ENCODE measurements at places on chromosomes 3 and 15.

- no peak for DNase-seq
Measured at GRCh38 chr3:155356594-155357370, 63.3 kb upstream of the STRIT1 start.

- no peak for DNase-seq
Measured at GRCh38 chr15:101121511-101122090, 130.2 kb downstream of the CHSY1 start.

GRCh38 chr3:33936921-33937525 lies 138.6 kb downstream of the PDCD6IP start:
- DNase-seq: peak; percentile 72

- peak; percentile 82 for DNase-seq
Measured at GRCh38 chr3:58608648-58609047, 31.5 kb upstream of the FAM107A start.

GRCh38 chr3:150237490-150237889 lies 170.6 kb upstream of the TSC22D2 start:
- DNase-seq: no peak

- DNase-seq: peak; percentile 23
Measured at GRCh38 chr3:12897381-12898289, 56.3 kb upstream of the RPL32 start.

DNA sequence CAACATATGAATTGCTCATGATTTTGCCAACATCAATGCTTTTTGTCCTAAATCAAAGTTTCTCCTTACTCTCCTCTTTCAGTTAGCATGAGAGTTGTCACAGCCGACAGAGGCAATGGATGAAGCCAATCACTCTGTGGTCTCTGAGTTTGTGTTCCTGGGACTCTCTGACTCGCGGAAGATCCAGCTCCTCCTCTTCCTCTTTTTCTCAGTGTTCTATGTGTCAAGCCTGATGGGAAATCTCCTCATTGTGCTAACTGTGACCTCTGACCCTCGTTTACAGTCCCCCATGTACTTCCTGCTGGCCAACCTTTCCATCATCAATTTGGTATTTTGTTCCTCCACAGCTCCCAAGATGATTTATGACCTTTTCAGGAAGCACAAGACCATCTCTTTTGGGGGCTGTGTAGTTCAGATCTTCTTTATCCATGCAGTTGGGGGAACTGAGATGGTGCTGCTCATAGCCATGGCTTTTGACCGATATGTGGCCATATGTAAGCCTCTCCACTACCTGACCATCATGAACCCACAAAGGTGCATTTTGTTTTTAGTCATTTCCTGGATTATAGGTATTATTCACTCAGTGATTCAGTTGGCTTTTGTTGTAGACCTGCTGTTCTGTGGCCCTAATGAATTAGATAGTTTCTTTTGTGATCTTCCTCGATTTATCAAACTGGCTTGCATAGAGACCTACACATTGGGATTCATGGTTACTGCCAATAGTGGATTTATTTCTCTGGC lies 2.5 kb downstream of the OR4F6 start:
- no peak for DNase-seq

DNA sequence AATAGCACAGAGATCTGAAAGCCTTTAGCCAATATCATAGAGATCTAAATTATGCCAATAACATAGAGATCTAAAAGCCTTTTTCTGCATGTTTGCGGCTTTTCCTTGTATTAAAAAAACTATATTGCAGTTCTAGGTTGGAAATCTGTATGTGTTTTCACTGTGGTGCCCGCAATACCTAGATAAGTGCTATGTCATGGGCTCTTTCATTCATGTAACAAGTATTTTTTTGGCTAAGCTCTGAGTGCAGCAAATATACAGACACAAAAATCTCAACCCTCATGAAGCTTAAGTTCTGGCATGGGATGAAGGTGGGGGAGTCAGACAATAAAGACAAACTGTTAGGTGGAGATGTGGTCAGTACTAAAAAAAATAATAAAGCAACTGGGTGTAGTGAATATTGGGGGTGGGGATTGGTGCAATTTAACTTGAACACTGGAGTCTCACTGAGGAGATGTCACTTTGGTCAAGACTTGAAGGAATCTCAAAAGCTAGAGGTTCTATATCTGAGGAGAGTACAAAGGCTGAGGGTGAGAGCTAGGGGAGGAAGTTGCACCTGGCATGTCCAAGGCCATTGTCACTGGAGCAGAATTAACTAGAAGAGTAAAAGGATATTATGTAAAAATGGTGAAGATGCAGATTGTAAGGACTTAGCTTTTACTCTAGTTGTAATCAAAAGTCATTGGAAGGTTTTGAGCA lies 973 bp downstream of the BUB1B start:
- DNase-seq: no peak

- peak; percentile 52 for DNase-seq
Measured at GRCh38 chr3:182482705-182483104, 310.6 kb upstream of the ATP11B start.

DNA sequence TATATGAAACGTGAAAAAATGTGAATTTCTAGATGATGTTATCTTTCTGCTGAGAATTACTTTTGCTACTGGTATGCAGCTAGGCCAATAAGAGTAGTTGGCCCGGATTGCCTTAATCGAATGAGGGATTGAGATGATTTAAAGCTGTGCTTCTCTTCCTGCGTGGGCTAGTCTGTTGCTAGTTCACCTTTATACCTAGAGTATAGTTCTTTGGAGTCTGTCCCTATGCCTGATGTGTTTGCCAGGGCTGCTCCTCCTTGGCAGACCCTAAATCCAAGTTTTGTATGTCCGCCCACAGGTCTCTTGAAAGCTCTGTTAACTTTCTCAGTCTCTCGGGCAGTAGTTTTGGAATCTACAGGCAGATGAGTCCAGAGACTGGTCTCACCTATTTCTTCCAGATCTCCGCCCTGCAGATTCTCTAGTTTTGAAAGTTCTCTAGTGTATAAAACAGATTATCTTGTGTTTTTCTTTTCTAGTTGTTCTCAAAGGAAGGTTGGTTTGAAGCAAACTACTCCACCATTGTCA lies 64.9 kb downstream of the MEF2A start:
- DNase-seq: no peak

DNA sequence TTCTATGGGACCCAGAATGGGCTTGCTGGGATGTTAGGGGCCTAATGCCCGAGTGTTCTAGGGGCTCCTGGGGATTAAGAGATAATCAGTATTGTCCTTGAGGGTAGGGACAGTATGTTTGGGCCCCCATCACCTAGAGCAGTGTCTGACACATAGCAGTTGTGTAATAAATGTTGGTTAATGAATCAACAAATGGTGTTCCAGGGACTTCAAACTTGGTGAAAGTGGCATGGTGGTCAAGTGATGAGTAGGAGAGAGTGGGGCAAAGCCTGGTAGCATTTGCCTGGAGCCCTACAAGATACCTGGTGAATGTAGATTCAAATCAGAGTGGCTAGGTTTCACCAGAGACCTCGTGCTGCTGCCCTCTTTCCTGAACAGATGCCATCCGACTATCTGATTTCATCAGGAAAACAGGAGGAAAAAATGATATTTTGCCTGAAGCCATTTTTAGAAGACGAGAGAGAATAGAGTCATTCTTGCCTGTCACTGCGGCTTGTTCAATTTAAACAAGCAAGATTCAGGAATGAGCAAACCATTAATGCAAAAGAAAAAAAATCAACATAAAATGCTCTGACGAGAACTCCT lies 117.3 kb downstream of the RPL22L1 start:
- no peak for DNase-seq

DNA sequence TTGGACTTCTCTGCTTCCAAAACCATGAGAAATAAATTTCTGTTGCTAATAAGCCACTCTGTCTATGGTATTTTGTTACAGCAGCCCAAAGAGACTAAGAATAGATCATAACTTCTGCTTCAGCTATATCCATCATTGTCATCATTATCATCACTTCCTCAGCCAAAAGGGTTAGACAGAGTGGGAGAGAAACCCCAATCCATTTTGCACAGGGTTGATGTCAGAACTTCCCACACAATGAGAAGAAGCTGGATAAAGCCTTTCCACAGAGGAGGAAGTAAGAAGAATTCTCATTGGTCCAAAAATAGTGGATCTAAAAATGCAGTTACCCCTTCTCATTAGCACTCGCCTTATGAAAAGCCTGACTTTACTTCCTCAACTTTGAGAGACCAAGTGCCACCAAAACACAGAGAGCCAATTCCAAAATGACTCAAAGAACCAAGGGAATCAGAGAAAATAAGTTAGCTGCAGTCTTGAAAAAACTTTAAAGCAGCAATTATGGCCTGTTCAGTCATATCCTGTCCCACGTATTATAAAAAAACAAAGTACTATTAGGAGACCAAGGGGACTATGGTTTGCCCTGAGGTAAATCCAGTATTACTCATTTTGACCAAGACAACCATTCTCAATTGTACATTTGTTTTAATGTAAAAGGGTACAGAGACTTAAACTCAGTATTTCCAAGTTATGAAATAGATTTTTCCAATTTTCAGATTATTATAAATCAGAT lies 80.2 kb downstream of the WNT5A start:
- no peak for DNase-seq

DNA sequence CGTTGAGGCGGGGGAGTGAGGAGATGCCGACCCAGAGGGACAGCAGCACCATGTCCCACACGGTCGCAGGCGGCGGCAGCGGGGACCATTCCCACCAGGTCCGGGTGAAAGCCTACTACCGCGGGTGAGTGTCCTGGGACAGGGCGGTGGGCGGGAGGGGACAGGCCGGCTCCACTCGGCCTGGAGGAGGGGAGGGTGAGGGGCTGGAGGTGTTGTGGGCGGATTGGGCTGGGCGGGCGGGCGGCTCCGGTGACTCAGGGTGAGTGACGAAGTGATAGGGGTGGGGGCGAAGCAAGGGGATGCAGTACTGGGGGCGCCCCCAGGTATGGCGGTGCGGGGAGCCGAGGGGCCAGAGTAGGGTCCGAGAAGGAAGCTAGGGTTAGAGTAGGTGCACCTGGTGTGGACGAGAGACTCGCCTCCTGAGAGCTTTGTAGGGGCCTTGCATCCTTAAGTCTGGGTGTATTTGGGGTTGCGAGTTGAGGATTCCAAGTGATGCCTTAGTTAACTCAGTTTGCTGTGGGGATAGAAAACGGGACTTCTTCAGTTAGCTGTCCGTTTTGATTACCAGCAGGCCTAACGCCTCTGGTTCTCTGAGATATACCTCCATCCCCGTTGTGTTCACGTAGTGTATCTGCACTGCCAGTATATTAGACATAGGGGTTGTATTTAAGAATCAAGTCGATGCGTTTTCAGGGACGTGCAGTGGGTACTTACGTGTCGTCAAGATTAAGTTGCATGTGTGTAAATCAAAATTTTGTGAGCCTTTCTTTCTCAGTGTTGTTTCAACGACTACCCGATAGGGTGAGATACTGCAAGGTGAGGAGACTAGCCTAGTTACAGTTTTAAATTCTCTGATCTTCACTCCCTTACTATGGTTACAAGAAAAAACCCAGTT lies 670 bp downstream of the PRKCI start:
- no peak for DNase-seq
